Amygdala (tissue), 56 donors: ENCODE measurements at places on chromosomes 4 and X.

DNA sequence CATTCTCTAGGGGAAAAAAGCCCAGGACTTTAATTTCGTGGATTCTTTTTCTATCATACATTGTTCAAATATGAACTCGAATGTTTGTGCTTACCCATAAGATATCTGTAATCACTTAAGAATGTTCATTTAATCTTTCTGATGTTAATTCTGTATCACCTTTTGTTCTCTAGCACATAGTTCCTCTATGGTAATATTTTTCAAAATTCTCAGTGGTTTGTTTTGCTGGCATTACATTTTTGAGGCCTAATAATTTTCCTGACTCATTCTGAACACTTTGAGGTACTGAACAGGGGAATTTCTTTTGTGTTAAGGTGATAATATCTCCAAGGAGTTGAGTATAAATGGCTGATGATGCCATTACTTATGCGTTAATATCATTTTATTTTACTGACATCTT lies 490.7 kb upstream of the PITX2 start:
- no peak for DNase-seq

DNA sequence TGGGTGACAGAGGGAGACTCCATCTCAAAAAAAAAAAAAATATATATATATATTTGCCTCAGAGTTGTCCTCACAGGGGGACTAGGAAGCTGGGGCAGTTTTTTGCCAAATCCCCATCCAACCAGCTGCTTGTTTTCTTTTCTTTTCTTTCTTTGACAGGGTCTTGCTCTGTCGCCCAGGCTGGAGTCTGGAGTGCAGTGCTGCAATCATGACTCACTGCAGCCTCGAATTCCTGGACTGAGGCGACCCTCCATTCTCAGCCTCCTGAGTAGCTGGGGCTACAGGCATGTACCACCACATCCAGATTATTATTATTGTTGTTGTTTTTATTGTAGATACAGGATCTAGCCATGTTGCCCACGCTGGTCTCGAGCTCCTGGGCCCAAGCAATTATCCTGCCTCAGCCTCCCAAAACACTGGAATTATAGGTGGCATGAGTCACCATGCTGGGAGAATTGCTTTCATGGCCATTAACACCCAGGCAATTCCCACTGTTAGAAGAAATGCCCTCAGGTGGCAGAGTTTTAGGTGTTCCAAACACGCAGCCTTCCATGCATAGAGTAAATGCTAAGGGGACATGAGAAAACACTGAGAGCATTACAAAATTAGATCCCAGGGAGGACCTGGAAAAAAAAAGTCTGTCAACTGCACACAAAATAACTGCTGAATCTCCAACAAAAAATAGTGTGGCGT lies 98.0 kb downstream of the ARHGAP6 start:
- DNase-seq: no peak

- no peak for DNase-seq
Observed at GRCh38 chr4:73919691-73920090, 50.5 kb downstream of the CXCL1 start.

DNA sequence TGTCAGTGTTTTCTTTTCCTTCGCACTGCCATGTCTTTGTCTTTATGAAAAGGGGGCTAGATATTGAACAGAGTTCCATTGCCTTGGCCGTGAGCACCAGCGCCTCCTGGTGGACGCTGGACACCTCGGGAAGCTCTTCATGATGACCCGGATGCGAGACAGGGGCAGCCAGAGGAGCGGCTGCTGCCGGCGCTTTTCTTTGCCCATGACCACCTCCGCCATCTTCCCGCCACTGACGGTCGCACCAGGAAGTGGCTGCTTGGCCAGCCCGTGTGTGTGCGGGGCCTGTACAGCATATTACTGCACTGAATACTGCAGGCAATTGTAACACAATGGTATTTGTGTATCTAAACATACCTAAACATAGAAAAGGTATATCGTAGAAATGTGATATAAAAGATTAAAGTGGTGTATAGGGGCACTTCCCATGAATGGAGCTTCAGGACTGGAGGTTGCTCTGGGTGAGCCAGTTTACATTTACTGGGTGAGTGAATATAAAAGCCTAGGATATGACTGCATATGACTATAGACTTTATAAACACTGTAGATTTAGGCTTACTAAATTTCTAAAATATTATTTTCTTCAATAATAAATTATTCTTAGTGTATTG lies 15.8 kb upstream of the GRIA2 start:
- DNase-seq: no peak

- DNase-seq: no peak
Observed at GRCh38 chr4:37815591-37815990, 10.9 kb upstream of the PGM2 start.
